ENCODE measurements at places on chromosomes 6 and 20.

DNA sequence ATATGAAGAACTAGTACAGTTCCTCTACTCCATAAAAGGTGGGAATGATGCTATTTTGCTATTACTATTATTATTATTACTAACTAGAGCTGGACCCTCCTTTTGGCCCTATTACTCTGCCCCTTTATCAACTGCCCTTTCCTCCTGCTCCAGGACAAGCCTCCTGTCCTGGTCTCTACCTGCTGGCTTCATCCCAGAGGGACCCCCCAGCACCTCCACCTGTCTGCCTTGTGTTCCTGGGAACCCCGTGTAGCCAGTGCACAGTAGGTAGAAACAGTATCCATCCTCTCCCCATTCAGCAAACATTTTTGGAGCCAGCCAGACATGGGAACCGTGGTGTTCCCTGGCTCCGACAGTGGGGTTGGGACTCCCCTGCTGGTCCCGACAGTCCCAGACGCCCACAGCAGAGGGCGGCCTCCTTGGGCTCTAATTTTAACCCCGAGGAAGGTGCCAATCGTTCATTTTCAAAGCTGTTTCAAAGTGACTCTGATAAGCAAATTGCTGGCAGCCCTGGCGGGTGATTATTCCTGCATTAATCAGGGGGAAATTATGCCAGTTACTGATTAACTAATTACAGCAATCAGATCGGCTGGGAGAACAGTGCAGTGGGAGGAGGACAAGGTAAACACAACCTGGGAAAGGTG is 44.2 kb upstream of the MDGA1 start:
- DNase-seq, result peak; percentile 35

DNA sequence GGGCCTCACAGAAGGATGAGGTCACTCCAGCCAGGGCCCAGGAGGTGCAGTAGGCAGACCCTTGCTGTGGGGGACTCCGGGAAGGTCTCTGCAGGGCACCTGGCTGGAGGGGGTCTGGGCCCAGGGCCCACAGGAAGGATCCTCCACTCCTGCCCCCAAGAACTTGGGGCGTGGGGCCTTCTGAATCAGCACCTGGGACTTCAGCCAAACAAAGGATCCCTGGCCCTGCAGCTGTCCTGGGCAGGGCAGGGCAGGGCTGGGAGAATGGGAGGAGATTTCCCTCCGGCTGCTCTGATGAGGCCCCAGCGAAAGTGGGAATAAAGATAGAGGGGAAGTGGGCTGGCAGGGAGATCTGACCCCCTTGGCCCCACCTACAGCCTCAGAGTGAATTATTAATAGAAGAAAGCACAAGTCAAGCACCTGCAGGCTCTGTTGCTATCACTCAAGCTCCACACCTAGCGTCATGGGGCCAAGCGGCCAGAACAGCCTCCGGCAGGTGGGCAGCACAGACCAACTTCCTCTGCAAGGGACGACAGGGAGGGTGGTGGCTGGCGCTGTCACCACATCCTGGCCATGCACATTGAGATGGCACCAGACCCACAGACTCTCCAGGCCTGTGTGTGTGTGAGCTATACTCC is 61.6 kb upstream of the MRPS10 start:
- no peak for DNase-seq

DNA sequence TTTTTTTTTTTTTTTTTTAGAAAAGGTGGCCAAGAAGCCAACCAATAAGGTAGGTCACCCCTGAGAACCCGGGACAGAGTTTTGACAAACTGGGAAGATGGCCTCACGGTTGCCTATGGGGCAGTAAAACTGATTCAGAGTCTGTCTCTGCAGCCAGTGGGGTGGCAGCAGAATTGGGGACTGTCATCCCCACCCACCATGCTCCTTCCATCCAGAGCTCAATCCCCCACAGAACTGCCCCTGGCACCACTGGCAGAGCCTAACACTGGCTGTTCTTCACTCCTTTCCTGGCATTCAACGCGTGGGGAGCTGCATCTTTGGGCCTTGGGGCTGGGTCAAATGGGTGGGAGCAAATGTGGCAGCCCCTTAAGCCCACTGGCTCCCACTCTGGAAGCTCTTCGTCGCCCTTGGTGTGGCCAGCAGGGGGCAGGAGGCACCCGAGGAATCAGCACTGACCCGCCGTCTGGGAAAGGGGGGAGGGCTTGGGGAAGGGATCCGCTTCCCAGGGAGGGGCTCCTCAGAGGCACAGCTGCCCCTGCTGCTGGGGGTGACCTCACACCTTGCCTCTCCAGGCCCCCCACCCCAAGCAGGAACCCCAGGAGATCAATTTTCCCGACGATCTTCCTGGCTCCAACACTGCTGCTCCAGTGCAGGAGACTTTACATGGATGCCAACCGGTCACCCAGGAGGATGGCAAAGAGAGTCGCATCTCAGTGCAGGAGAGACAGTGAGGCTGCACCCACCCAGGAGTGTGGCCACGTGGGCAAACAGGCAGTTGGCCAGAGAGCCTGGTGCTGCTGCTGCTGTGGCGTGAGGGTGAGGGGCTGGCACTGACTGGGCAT is 10.4 kb downstream of the CD40 start:
- DNase-seq, result peak; percentile 24

- no peak for DNase-seq
Measured at GRCh38 chr20:18578581-18578980, 9.3 kb upstream of the DTD1 start.

GRCh38 chr20:35619196-35620095 is 3.8 kb downstream of the SPAG4 start:
- DNase-seq, result peak; percentile 80

- no peak for DNase-seq
Measured at GRCh38 chr6:110567957-110568696, 91.7 kb upstream of the SLC22A16 start.

GRCh38 chr20:47487175-47487917 is 14.3 kb upstream of the NCOA3 start:
- no peak for DNase-seq

- DNase-seq, result no peak
Measured at GRCh38 chr6:105713474-105714118, 310.7 kb upstream of the PREP start.

GRCh38 chr6:12296255-12296573 is 6.1 kb downstream of the EDN1 start:
- peak; percentile 96 for DNase-seq

GRCh38 chr6:38688579-38689087 is 14.3 kb downstream of the GLO1 start:
- DNase-seq, result no peak

DNA sequence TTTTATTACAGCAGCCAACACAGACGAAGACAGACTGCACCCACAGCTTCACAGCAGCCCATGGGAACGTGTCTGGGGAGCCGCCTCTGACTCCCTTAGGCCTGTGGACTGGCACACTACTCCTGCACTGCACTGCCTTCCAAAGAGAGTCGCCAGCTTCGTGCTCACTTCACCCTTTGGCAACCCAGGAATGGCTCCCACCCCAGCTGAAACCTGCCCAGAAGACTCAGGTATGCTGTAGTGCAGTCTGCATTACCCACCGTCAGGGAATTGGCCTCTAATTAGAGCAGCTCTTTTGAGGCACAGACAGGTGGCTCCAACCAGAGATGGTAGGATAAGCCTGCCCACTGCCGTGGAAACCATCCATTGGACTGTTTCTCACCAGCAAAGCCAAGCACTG is 39.9 kb upstream of the FRMD1 start:
- no peak for DNase-seq

- DNase-seq, result peak; percentile 49
Measured at GRCh38 chr6:32622545-32623401, 14.4 kb upstream of the HLA-DQA1 start.

GRCh38 chr6:47483853-47484546 is 6.4 kb downstream of the CD2AP start:
- peak; percentile 40 for DNase-seq

DNA sequence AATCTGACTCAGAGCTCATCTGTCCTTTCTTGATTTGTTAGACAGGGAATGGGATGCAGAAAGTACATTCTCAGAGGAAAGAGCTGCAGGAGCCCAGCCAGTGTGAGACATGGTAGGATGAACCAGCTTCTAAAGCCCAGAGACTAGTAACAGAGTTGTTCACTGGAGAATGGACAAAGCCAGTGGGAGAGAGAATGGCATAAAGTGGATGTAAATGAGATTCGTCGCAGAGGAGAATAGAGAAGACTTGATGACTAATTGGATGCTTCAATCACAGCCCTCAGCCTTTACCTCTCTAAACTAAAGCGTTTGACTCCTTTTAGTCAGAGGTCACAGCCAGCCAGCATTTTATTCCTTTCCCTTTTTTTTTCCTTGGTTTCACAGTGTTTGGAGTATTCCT is 25.5 kb upstream of the L3MBTL3 start:
- no peak for DNase-seq

Data from fibroblast of skin of scalp (primary cell).